Trophoblast cell (in vitro differentiated cells and primary cell): ENCODE measurements at places on chromosomes 16 and 17.

DNA sequence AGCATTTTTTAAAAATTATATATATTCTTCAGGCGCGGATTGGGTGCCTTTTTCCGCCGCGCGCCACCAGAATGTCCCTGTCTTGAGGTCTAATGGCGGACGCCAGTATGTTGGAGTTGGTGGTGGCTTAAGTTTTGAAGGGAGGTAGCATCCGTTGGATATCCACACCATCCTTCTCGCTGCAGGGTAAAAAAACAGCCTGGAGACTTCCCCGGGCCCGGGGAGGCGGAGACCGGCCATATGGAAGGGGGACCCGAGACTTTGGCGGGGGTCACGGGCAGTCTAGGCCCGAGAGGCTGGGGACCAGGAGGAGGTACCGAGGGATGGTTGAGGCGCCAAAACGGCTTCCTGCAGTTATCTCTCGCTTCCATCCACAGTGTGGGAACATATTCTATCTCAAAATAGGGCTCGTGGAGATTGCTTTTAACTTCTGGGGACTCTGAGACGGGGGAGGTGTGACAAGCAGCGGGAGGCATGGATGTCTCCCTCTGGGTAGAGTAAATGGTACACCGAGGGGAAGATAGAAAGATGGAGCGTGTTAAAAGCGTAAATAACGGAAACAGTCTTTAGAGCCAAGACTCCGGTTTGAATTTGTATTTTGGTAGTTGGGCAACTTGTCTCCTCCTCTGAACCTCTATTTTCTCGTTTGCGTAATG lies at the start of gene SF3B3:
TSS of gene SF3B3 (plus strand) at position 74 of the 656 bp plus-strand sequence. CDS start 2,841 bp downstream, outside the sequence.
- peak; percentile 41 for DNase-seq

GRCh38 chr17:79473876-79474440 lies 136.9 kb downstream of the RBFOX3 start:
- no peak for DNase-seq

- DNase-seq, result no peak
Measured at GRCh38 chr16:75317101-75317522, 65.7 kb upstream of the BCAR1 start.

DNA sequence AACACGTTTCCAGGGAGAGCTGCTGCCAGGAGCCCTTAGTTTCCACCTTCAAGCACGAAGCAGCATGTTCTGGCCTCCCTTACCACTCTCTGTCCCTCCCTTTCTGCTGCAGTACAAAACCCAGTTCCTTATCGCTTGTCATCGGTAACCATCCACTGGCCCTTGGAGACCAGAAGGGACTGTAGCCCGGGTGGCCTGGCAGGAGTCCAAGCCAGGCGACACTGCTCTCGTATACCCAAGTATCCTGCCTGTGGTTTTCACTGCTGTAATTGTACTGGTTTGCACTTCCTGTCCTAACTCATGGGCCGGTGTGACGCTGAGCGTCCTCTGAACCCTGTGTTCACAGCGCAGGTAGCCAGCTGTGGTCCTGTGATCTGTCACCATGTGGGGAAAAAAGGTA lies 81.1 kb downstream of the MAF start:
- DNase-seq, result no peak

- DNase-seq, result no peak
Measured at GRCh38 chr16:12917653-12918052, 16.3 kb downstream of the SHISA9 start.

GRCh38 chr16:82862057-82862456 lies 235.3 kb downstream of the CDH13 start:
- DNase-seq, result no peak

DNA sequence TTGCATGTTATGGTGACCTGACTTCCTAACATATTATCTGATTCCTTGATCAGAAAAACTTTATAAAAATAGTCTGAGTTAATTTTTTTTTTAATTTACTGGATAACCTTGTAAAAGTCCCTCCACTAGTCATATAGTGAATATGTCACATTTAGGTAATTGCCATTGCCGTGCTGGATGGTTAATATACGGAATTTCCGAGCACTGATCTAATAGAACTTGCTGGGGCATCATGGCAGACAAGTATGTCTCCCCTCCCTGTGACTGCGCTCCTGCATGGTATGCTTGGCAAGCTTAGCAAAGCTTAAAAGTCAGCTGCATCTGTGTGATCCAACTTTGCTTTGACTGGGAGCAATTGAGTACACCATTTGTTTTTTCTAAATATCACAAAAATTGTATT lies 239.4 kb upstream of the TBX2 start:
- DNase-seq, result no peak

DNA sequence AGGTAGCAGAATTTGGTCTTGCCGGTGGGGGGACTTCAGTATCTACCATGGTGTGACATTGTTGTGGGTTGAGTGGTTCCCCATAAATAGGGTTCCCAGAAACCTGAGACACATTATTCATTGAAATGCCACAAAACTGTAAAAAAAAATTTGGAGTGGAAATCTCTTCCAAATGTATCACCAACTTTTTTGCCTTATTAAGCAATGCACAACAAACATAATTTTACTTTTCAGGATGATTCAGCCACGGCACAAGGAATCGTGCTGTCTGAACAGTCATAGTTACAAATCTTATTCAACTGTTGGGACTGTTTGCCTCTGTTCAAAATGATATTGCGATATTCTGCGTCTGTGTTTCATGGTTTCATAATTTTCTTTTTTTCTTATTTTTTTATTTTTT lies 181.2 kb downstream of the NTN1 start:
- DNase-seq, result no peak

DNA sequence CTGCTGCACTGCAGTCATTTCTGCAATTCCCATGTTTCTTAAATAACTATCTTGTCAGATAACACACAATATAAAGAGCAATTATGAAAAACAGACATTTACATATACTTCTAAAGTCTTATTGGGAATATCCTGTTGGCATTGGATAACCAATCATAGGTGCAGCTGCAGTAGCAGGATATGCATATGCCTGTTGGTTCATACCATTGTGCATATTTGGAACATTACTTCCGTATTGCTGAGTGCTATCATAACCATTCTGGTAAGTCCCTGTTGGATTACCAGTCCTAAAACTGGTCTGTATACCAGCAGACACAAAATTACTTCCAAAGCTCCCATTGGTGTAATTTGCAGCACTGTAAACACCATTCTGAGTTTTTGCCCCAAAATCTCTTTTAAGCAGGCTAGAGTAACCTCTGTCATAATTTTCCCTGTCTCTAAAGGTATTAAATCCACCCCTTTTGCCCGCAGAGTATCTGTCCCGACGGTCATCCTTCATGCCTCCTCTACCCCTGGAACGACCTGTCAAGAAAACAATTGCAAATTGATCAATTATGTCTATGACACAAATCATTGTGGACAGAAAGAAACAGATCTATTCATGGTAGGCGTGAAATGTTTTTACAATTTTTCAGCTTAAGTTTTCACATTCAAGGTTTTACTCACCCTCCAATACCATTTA lies 3.1 kb upstream of the POLG2 start:
- peak; percentile 82 for DNase-seq

- peak; percentile 89 for DNase-seq
Measured at GRCh38 chr16:15899538-15900100, 11.2 kb upstream of the CEP20 start.

DNA sequence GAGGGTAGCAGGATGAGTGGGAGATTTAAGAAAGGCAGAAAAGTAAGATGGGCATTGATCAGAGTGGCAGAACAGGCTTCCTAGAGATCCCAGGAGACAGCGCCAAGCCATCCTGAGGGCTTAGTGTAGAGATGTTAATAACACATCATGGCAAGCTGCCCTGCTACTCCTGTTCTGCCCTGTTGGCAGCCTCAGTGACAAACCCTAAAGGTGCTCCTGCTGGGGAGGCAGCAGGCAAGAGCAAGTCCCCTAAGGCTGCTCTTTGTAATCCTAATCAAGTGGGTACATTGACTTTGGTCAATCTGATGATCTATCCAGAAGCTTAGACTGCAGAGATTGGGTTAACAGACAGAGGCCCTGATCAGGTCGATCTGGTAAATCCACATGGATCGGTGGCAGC lies 16.3 kb downstream of the ANKFN1 start:
- no peak for DNase-seq

DNA sequence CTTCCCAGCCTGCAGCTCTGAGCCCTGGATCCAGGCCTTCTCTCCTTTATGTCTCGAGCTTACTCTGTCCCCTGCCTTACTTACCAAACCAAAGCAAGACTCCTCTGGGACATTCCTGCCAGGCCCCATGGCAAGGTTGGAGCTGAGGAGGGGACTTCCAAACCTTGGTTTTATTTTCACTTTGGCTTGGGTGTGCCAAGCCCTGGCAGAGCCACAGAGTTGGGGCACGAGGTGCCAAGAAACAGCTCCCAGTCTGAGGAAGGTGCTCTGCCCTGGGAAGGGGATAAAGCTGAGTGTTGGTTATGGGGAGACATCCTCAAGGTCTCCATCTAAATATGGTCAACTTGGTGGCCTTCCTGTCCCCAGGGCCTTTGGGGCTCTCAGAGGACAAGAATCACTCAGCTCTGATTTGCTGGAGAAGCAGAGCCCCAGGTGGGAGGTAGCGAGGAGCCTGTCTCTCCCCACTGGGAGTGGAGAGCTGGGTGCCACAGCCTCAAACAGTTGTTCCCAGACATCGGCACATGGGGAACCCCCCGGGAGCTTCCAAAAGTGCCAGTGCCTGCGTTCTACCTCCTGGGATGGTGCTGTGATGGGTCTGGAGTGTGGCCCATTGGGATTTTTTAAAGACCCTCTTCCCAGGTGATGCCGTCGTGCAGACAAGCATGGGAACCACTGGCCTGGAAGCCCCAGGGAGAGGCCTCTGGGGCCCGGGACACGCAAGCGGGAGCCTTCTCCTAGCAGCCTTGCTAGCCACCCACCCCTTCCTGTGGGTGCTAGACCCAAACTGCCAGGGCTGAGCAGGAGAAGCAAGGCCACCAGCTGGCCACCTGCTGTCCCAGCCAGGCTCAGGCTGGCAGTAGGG lies 10.3 kb downstream of the NLRC5 start:
- DNase-seq, result no peak

DNA sequence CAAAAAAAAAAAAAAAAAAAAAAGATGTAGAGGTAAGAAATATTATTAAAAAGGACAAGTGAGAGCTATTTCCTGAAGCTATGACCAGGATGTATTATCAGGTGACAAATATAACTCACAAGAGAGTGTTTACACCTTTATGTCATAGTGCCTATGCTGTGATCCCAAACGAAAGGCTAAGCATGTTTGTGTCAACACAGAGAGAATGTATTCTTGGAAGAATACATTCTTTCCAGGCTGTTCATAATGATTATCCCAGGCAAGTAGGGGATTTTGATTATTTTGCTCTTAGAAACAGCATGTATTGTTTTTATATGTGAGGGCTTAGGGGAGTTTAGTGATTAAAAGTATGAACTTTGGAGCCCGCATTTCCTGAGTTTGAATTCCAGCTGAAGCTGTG lies 175.0 kb downstream of the SPECC1 start:
- DNase-seq, result peak; percentile 6

- DNase-seq, result no peak
Measured at GRCh38 chr16:66490774-66491715, 58.9 kb downstream of the TK2 start.

DNA sequence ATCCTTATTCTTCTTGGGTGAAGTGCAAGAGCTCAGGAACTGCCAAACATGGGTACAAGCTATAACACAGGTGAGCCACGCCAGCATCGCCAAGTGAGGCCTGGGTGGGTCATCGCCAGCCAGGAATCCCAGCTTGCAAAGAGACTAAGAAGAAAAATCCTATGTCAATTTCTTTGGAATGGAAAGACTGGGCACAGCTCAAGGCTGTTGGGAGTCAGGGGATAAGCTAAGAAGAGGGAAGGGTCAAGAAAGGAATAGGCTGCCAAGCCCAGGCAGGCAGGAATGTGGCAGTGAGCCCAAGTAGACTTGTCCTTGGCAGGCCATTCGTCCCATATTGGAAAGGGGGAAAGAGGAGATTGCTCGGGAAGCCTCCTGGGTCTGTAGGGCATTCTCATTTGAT lies 191.4 kb upstream of the CDH5 start:
- no peak for DNase-seq

GRCh38 chr16:25390761-25391160 lies 133.1 kb upstream of the ZKSCAN2 start:
- DNase-seq, result no peak
